Lung (tissue), 17 donors: ENCODE measurements at places on chromosomes 16 and 17. TPM values are rescaled to one million over a fixed set of nuclear protein-coding genes. Genes with fewer than 3 reads are reported as not detected.

SLC52A1 gene
- 1.3 TPM for total RNA-seq

MT1M gene
- 51.9 TPM for total RNA-seq

- no peak overlapping the region for H3K27ac ChIP-seq
- H3K27me3 ChIP-seq: no peaks in the 10 kb centered on the region
- peaks cover 5% of the 10 kb centered on the region for H3K4me1 ChIP-seq
- no peak for DNase-seq
- no peak overlapping the region for H3K4me3 ChIP-seq
- H3K36me3 ChIP-seq: peaks cover 6% of the 10 kb centered on the region
Observed at GRCh38 chr17:29070781-29071180, 27.8 kb downstream of the PIPOX start.

- DNase-seq: peak; percentile 25
- peaks cover 13% of the 10 kb centered on the region for H3K36me3 ChIP-seq
- H3K4me1 ChIP-seq: no peaks in the 10 kb centered on the region
- no peak overlapping the region for H3K27ac ChIP-seq
- H3K4me3 ChIP-seq: no peak overlapping the region
- H3K27me3 ChIP-seq: no peaks in the 10 kb centered on the region
Observed at GRCh38 chr16:50035468-50035992, 10.5 kb downstream of the CNEP1R1 start.

GRCh38 chr16:57949595-57950238 lies 21.2 kb downstream of the CNGB1 start:
- no peaks in the 10 kb centered on the region for H3K36me3 ChIP-seq
- no peak overlapping the region for H3K27ac ChIP-seq
- peaks cover 6% of the 10 kb centered on the region for H3K27me3 ChIP-seq
- H3K4me1 ChIP-seq: no peaks in the 10 kb centered on the region
- no peak for DNase-seq
- H3K4me3 ChIP-seq: no peak overlapping the region

DNA sequence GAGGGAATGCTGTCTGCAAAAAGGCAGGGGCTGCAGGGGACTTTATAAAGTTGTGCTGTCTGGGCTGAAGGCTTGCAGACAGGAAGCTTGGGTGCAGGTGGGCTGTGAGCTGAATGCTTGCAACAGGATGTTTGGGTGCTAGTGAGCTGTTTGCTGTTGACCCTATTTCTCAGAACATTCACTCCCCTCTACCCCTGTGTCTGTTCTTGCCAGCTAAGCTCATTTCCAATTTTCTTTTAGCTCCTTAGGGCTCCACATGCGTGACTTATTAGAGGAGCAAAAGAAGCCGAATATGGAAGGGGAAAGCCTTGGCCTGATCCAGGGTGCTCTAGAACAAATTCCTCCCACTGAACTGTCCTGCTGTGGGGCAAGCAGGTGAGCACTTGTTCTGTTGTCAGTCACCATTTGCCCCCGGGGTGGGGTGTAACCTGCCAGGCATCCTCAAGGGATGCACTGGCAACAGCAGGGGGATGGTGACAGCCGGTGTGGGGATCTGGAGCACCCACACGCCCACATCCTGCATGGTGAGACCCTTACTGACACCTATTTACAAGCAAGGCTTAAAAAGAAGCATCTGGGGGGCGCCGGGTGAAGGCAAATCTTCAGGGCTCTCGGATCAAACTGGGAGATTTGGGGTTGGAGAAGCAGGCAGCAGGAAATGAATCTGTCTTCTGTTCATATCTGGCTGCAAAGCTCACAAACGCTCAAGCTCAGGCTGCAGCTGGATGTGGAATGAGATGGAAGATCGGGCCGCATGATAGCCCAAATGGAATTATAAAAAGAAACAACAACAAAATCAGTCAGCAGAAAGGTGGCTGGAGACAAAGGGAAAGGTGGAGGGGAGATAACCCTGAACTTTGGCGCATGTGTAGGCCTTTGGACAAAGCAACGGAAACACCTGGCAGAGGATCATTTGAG lies 21.1 kb upstream of the NUP93 start:
- no peak overlapping the region for H3K27ac ChIP-seq
- no peaks in the 10 kb centered on the region for H3K36me3 ChIP-seq
- H3K27me3 ChIP-seq: no peaks in the 10 kb centered on the region
- H3K4me3 ChIP-seq: no peak overlapping the region
- DNase-seq: no peak

KRTAP3-1 gene
- total RNA-seq: not detected

ATP5PD gene
- total RNA-seq: 110 TPM

DNA sequence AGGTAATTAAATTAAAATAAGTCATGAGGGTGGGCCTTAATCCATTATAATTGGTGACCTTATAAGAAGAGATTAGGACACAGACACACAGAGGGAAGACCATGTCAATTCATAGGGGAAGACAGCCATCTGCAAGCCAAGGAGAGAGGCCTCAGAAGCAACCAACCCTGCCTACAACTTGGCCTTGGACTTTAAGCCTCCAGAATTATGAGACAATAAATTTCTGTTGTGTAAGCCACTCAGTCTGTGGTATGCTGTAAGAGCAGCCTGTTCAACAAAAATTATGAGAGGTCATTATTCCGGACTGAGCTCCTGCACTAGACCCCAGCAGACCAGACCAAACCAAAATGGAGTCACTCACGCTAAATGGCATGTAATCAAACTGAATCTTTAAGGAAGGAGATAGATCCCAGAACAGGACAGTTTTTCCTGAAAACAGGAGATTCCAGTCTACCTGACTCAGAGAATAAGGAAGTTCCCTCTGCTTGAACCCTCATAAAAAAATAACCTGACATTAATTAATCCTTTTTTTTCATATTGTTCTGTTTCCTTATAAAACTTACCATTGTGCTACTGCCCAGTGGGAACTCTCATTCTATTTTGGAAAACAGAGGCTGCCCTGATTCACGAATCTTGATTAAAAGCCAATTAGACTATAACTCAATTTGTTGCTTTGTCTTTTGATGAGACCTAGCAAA lies 74.3 kb downstream of the DNAH3 start:
- no peaks in the 10 kb centered on the region for H3K27me3 ChIP-seq
- no peak overlapping the region for H3K27ac ChIP-seq
- H3K4me1 ChIP-seq: no peaks in the 10 kb centered on the region
- no peak overlapping the region for H3K4me3 ChIP-seq
- no peak for DNase-seq
- H3K36me3 ChIP-seq: no peaks in the 10 kb centered on the region

PKMYT1 gene
- total RNA-seq: 2.9 TPM

DNA sequence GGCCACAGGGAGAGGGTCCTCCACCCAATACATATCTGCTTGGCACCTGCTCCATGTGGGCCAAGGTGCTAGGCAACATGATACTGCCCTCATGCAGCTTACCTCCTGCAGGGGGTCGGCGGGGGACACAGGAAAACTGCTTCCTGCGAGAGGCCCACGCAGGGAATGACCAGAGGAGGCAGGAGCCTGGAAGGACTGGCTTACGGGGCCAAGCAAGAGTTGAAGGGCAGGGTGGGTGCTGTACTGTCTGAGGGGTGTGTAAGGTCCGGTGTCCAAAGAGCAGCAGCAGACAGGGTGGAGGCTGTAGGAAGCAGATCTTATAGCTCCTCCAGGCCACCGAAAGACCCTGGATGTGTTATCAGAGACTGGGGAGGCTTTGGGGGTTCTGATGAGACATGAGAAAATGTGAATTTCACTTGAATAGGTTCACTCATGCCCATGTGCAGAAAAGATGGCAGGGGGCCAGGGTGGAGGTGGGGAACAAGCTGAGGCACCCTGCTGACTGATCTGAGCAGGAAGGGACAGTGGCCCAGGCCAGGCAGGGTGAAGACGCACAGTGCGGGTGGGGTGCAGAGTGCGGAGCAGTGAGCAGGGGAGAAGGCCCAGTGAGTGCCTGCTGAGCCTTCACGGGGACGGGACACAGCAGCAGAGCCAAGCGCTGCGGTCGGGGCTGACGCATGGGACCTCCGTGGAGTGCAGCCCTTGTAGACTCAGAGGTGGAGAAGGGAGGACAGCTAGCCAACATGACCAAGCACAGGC lies 8.3 kb downstream of the FLCN start:
- no peak overlapping the region for H3K27ac ChIP-seq
- no peak for DNase-seq
- no peak overlapping the region for H3K4me3 ChIP-seq
- H3K27me3 ChIP-seq: no peaks in the 10 kb centered on the region
- peaks cover 83% of the 10 kb centered on the region for H3K36me3 ChIP-seq

GRCh38 chr17:74187761-74188160 lies 15.7 kb upstream of the RPL38 start:
- H3K4me3 ChIP-seq: no peak overlapping the region
- H3K36me3 ChIP-seq: no peaks in the 10 kb centered on the region
- DNase-seq: no peak
- no peak overlapping the region for H3K27ac ChIP-seq

- DNase-seq: no peak
- H3K4me1 ChIP-seq: peaks cover 3% of the 10 kb centered on the region
- no peaks in the 10 kb centered on the region for H3K27me3 ChIP-seq
- peaks cover 12% of the 10 kb centered on the region for H3K36me3 ChIP-seq
- H3K4me3 ChIP-seq: no peak overlapping the region
Observed at GRCh38 chr16:4674926-4675530, 18.3 kb upstream of the NUDT16L1 start.

- no peaks in the 10 kb centered on the region for H3K4me1 ChIP-seq
- DNase-seq: no peak
- H3K27ac ChIP-seq: no peak overlapping the region
- no peaks in the 10 kb centered on the region for H3K27me3 ChIP-seq
- H3K4me3 ChIP-seq: no peak overlapping the region
Observed at GRCh38 chr16:23587726-23588125, 8.4 kb downstream of the NDUFAB1 start.

DNA sequence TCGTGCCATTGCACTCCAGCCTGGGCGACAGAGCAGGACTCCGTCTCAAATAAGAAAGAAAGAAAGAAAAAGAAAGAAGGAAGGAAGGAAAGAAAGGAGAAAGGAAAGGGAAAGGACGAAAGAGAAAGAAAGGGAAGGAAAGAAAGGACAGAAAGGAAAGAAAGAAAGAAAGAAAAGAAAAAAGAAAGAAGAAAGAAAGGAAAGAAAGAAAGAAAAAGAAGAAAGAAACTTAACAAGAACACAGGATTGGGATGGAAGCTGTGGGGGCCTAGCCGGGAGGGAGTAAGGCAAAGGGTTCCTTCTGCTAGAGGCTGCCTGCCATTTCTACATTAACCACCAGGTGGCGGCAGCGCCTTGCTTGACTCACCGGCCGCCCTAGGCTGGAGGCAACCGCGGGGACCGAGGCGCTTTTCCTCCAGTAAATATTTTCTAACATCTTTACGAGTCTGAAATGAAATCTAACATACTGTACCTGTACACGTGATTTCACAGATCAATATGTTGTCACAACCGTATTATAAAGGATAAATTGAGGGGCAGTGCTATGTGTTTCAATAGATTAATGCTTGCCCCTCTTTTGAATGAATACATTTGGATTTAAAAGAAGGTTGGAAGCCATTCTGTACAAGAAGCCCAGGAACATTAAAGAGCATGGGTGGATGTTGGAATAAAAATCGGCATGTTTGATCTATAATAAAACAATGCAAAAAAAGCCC lies 6.1 kb downstream of the GJD3 start:
- H3K27me3 ChIP-seq: peaks cover 18% of the 10 kb centered on the region
- no peak overlapping the region for H3K27ac ChIP-seq
- H3K36me3 ChIP-seq: peaks cover 22% of the 10 kb centered on the region
- H3K4me1 ChIP-seq: peaks cover 21% of the 10 kb centered on the region
- H3K4me3 ChIP-seq: no peak overlapping the region
- DNase-seq: peak; percentile 91

DNA sequence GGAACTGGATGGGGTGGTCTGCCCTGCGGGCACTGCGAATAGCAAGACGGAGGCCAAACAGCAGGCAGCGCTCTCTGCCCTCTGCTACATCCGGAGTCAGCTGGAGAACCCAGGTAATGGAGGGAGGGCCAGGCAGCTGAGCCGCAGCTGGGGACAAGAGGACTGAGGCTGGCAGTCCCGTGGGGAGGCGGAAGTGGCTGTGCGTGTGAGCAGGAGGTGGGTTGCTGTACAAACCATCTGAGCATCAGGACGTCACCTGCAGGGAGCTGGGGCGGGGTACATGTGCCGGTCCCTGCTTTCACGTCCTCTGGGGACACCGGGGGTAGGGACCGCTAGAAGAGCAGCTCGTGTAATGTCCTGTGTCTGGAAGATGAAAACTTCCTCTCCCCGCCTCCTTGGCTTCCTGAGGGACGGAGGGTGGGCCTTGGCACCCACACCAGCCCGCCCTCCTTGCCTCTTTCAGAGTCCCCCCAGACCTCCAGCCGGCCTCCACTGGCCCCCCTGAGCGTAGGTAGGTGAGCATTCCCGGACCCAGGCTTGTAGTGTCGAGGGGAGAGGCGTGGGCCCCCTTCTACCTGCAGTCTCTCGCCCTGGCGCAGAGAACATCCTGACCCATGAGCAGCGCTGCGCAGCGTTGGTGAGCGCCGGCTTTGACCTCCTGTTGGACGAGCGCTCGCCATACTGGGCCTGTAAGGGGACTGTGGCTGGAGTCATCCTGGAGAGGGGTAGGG lies 3.7 kb downstream of the ADAD2 start:
- no peaks in the 10 kb centered on the region for H3K4me1 ChIP-seq
- no peak for DNase-seq
- no peaks in the 10 kb centered on the region for H3K27me3 ChIP-seq
- no peak overlapping the region for H3K4me3 ChIP-seq
- H3K36me3 ChIP-seq: no peaks in the 10 kb centered on the region
- H3K27ac ChIP-seq: no peak overlapping the region

DNA sequence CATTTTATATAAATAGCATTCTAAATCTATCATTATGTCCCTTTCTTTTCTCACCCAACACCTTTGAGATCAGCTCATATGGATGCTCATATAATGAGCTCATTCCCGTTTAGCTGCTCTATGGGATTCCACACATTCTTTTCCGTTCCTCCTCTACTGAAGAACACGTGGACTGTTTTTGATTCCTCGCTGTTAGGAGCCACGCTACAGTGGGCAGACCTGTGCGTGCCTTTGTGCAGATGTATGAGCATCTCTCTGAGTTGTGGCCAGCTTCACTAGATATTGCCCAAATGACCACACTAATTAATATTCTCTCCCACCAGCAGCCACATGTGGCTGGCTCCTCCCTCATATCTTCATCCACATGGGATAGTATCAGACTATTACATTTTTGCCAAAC lies 6.0 kb upstream of the TNFRSF13B start:
- peaks cover 6% of the 10 kb centered on the region for H3K27me3 ChIP-seq
- no peak for DNase-seq
- no peak overlapping the region for H3K4me3 ChIP-seq

DNA sequence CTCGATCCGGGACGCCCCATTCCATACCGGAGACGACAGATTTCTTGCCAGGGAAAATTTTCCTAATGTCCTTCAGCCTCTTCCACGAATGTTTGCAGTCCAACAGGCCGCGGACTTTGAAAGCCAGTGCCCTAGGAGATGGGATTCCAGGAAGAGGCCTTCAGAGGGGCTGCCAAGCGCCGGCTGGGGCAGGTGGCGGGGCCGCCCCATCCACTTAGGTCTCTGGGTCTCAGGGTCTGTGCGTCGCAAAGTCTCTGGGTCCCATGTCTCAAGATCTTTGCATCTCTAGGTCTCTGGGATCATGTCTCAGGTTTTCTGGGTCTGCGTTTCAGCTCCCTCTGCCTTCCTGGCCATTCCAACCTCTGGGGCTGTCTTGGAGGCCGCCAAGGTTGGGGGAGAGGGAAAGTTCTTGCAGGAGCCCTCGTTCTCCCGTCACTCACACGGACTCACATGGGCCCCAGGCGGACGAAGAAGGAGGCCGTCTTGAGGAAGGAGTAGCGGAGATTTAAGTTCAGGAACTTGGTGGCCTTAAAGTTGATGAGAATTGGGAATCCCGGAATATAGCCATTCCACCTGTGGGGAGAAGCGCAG lies 7.2 kb downstream of the ALOX12B start:
- no peak overlapping the region for H3K27ac ChIP-seq
- H3K27me3 ChIP-seq: peaks cover 40% of the 10 kb centered on the region
- no peaks in the 10 kb centered on the region for H3K36me3 ChIP-seq
- H3K4me1 ChIP-seq: no peaks in the 10 kb centered on the region

GRCh38 chr17:4892499-4893221 lies 6.7 kb upstream of the C17orf107 start:
- peaks cover 4% of the 10 kb centered on the region for H3K27me3 ChIP-seq
- no peak overlapping the region for H3K4me3 ChIP-seq
- no peaks in the 10 kb centered on the region for H3K4me1 ChIP-seq
